CD4-positive, alpha-beta T cell treated with Interleukin-4 for 4 hours (primary cell): ENCODE measurements at places on chromosomes 3 and 15.

GRCh38 chr3:143016321-143016972 is 15.1 kb downstream of the U2SURP start:
- DNase-seq = peak; percentile 51

DNA sequence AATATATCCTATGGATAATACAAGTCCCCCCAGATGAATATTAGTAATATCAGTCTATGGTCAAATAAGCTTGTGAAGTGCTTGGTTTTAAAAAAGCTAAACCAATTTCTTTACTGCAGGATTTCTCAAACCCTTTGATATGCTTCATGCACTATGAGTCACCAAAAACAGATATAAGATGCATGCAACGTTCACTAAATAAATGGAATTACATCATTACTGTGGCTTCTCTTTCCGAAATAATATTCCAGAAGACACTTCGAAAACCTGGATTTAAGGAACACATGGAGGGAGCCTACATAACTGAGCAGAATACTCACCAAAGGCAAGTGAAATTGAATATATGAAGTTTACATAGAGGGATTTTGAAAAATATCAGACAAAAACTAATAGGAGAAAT is 126.3 kb upstream of the ABI3BP start:
- no peak for DNase-seq

DNA sequence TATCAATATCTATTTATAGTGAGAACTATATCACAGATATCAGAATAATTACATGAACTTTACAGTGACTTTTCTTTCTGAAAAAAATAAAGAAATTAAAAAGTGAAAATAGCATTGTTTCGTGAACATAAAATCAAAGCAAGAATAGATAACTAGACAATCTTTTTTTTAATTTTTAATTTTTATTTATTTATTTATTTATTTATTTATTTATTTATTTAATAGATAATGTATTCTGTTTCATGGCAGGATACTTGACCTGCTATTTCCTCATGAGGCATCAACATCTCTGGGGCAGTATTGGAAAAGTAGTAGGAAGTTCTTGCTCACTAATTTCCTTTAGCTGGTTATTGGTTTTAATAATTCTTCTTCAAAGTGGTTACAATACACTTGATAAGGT is 33.3 kb downstream of the SLITRK3 start:
- DNase-seq = no peak

DNA sequence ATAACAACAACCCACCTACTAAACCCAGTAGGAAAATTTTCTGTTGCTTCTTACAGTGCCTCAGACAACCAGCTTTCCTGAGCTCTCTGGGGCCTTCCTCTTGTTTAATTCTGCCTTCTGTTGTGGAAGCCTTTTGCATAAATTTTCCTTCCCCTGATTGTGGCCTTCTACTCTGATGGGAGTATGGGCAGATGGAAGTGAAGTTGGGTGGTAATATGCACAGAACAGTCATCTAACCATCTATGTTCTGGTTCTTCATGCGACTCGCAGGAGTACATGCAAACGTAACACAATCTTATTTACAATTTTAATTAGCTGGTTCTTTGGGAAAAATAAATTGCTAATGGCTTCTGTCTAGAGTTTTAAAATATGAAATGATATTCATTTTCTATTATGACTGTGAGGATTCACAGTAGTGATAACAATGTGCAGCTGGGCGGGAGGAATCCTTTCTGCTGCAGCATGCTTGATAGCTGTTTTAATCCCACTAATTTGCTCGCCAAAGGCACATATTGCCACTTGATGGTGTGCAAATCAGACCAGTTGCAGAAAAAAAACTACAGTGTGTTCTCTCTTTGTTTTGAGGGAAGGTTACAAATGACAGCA is 311.5 kb upstream of the ROPN1 start:
- no peak for DNase-seq

DNA sequence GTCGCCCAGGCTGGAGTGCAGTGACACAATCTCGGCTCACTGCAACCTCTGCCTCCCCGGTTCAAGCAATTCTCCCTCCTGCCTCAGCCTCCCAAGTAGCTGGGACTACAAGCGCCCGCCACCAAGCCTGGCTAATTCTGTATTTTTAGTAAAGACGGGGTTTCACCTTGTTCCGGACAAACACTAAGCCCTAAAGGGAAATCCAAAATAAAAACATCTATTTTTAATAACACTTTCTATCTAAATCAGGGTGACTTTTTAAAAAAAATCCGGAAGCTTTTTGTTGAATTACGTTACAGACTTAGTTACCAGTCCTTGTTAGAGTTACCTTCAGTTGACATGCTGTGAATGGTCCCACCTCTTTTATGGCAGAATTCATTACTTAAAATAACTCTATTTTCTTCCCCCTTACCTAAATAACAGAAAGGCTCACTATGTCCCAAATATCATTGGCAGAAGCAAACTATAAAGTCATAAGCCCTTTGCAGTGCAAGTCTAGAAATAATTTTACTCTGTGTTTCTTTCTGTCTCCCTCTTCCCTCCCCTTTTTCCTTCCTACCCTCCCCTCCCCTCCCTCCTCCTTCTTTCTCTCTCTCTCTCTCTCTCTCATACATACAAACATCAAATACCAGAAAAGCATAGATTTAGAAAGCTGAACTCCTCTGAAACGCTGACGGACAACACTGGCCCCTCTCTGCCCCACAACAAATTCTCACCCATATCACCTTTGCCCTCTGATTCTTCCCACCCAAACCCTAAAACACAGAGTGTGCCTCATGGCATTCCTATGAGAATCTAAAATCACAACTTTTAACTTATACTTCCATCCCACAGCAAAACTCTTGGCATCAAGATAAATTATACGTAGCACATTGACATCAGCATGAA is 18.3 kb downstream of the THBS1 start:
- no peak for DNase-seq

DNA sequence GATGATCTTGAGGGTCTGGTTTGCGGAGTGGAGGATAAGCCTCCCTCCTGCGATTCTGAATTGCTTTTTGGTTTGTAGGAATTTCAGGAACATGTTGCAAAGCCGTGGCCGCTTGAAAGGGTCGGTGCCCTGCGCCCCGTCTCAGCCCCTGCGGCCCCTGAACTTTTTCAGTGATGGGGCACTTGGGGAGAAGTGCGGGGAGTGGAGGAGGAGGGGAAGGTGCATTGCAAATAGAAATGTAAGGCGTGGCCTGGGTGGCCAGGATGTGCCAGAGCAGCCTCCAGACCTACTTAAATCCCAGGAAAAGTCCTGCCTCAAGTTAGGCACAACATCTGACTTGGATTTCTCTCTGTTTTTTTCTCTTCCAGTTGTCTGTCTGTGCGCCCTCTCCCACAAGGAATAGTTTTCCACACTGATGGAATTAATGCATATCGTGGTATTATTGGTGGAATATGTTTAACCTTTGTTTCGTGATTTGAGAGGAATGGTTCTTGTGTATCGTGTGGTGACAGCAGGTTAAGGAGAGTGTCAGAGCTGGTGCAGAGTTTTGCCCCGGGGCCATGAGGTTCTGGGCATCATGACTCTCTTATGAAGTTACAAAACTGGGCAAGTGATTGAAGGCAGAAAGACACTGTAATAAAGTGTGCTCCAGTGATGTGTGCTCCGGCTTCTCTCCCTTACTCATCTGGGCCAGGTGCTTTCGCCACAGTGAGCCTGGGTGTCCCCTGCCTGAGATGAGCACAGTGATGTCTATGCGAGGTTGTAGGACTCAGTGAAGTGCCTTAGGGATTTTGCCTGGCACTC is 153.8 kb downstream of the PGPEP1L start:
- no peak for DNase-seq
